Neuronal stem cell (in vitro differentiated cells): ENCODE measurements at places on chromosomes 7 and 10.

- no peak for DNase-seq
These were observed 30.8 kb downstream of the SH2B2 start for GRCh38 chr7:102317231-102318059.

DNA sequence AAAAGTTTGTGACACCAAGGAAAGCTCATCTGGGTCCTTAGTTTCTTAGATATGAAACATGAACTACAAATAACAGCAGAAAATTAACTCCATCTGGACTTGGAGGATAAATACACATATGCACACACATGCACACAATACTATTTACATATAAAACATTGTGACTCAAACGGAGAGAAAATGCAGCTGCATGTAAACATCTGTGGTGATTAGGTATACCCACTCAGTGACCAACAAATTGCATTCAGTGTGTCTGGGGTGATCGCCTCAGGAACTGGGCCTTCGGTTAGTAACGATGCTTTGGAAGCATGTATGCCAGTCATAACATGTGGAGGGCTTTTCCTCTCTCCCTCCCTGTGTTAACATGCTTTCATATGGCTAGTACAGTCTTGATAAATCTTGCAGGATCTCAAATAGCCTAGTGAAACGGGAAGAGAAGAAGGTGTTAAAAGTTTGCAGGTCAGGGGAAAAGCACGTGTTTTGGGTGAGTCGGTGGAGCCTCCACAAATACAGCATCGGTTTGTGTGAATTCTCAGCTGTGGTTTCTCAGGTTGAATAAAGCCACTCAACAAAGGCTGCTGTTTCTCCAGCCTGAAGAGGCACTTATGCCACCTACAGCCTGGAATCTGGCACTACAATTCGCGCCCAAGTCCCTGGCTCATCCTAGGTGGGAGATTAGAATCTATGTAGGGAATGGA is 8.7 kb upstream of the GLRX3 start:
- DNase-seq = peak; percentile 59

DNA sequence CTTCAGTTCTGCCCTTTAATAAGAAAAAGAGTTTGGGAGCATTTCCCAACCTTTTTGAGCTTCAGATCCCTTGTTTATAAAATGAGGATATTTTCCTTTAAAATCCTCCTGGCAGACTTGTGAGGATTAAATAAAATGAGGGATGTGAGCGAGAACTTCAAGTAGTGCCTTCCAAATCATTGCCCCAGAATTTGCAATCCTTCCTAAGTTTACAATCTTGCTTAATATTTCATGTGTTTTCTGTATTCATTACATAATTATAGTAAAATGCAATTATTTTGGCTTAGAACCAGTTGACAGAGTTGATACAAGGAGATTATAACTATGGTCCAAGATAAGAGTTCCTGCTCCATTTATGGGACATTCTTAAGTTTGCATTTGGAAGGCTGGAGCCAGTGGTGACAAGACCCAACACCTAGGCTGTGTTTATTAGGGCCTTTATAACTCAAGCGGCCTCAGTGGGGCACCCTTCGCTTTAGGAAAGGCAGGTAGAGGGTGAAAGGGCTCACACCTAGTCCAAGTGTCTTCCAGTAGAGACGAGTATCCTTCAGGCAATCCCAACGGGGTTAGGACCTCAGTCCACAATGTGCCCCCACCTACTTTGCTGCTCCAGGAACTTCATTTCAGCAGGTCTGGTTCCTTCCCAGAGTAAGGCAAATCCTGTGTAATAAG is 317.5 kb downstream of the WDR11 start:
- no peak for DNase-seq

GRCh38 chr10:72875250-72876055 is 18.1 kb upstream of the OIT3 start:
- DNase-seq = no peak

- no peak for DNase-seq
These were observed 45.5 kb upstream of the ZNRF2 start for GRCh38 chr7:30238721-30239441.

DNA sequence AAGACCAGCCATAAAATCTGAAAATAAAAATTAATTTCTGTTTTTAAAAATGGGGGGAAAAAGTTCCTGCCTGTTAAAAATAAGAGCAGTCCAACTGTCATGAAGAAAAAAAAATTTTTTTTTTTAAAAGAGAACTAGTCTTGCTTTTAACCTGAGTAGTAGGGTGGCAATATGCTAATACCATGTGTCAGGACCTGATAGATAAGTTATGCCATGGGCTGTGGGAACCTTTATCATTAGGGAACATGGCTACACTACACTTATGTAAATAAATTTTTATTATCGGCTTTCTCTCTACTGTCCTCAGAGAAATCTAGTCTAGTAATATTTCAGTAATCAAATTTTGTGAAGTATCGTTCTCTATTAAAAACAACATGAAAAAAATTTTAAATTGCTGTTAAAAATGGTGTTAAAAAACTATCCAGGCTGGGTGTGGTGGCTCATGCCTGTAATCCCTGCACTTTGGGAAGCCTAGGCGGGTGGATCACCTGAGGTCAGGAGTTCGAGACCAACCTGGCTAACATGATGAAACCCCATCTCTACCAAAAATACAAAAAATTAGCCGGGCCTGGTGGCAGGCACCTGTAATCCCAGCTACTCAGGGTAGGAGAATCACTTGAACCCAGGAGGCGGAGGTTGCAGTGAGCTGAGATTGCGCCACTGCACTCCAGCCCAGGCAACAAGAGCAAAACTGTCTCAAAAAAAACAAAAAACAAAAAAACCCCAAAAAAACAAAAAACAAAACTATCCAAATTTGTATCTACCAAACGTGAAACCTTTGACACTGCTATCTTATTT is 20.7 kb downstream of the NT5C3A start:
- DNase-seq = no peak

- no peak for DNase-seq
These were observed 146.9 kb downstream of the KCNMA1 start for GRCh38 chr10:77490534-77491314.
